Psoas muscle (tissue), 8 donors: ENCODE measurements at places on chromosomes 2 and 18.

GRCh38 chr18:9739516-9739915 is 31.4 kb downstream of the RAB31 start:
- no peak for DNase-seq

DNA sequence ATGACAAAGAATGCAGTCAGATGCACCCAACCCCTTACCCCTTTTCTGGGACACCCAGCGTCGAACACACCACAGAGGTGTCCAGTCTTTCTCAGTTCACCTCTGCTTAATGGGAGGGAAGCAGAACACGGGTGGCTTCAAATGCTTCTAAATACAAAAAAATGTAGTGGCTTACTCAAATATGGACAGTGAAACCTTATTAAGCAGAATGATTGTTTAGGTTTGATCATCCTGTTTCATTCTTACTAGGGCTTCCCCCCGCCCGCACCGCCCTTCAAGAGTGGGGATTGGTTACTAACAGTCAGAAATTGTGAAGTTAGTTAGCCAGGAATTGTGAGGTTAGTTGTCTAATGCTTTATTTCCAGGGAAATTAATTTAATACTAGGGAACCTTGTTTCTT is 21.6 kb downstream of the ATG16L1 start:
- no peak for DNase-seq

GRCh38 chr2:233980955-233981561 is 63.9 kb downstream of the TRPM8 start:
- no peak for DNase-seq

- DNase-seq, result no peak
Observed at GRCh38 chr18:6929370-6930102, 188.1 kb downstream of the LAMA1 start.

DNA sequence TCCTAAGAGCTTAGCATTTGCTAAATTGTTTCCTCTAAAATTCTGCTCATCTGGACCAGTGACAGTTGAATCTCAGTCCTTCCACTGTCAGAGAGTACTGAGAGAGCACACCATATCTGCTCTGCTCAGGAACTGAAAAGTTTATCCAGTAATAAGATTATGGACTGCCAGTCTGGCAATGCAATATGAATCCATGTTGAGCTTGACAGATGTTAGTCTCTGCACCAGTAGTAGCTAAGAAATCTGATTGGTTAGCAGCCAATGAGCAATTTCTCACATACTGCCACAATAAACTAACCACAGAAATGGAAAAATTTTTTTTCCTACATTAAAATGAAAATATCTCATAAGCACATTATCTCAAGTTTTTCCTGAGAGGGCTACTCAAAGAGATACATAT is 2.3 kb downstream of the PRKD3 start:
- no peak for DNase-seq

DNA sequence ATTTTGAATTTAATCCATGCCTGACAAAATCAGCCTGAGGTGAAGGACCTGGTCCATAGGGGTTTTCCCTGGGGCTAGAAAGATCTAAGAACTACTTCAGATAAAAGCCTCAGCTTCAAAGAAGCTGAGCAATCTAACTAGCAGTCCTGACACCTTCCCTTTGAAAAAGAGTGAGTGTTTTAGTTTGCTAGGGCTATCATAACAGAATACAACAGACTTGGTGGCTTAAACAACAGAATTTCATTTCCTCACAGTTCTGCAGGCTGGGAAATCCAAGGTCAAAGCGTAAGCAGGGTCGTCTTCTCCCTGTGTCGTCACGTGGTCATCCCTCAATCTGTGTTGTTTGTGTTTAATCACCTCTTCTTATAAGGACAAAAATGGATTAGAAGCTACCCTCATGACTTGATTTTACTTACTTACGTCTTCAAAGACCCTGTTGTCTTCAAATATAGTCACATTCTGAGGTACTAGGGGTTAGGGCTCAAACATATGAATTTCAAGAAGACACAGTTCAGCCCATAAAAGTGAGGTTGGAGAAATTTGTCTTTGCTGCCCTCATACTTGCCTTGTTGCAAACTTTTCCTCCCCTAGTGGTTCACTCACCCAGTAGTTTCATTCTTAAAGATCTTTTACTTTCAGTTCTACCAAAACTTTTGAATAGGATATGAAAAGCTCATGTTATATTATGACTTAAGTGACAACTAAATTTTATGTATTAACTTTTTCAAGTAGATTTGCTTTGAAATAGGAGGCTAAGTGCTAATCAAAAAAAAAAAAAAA is 673.8 kb downstream of the ARHGAP15 start:
- DNase-seq, result no peak

DNA sequence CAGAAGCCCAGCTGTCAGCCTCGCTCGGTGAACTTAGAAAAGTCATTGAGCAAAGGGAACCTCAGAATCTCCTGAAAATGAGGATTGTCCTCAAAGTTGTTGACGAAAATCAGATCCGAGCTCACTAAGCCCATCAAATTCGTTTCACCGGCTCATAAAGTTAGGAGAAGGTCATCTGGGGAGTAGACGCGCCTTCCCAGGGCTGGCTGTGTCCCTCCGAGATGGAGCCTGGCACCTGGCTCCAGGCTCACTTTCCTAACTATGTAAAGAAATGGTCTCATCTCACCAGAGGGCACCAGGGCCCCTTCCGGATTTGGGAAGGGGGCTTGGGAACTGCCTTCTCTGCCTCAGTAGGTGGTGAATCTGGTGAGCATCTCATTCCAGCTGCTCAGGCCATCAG is 145.5 kb downstream of the PXDN start:
- no peak for DNase-seq

- no peak for DNase-seq
Observed at GRCh38 chr2:187614756-187615155, 60.5 kb upstream of the TFPI start.

- no peak for DNase-seq
Observed at GRCh38 chr2:41736105-41736567, 311.7 kb upstream of the PKDCC start.

- no peak for DNase-seq
Observed at GRCh38 chr2:74278176-74278575, 65.0 kb downstream of the SLC4A5 start.
